ENCODE measurements at places on chromosomes 2 and 18. TPM values are rescaled to one million over a fixed set of nuclear protein-coding genes. Genes with fewer than 3 reads are reported as not detected.

GRCh38 chr2:62939735-62940491, 110.7 kb upstream of the OTX1 start:
- H3K27ac ChIP-seq = no peak overlapping the region
- no peaks in the 10 kb centered on the region for H3K4me1 ChIP-seq
- H3K4me3 ChIP-seq = no peak overlapping the region
- H3K36me3 ChIP-seq = no peaks in the 10 kb centered on the region
- no peaks in the 10 kb centered on the region for H3K27me3 ChIP-seq

The LYG1 gene
- 0.31 TPM for total RNA-seq

DNA sequence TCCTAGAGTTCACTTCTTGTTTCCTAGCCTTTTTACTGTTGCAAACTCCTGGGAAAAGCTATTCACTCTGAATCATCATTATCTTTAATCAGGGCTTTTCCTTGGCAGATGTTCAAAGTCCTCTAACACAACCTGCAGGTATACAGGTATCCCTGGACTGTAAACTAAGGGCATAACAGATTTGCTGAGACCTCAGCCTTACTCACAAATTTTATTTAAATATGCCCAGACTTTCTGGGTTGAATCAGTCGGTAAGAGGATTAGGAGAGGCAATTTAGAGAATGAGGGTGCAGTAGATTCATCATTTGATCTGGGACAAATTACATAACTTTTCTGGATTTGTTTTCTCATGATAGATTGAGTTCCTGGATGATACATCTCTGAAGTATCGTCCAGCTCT, 217.8 kb upstream of the STON1 start:
- H3K27me3 ChIP-seq = no peaks in the 10 kb centered on the region
- no peak overlapping the region for H3K4me3 ChIP-seq
- DNase-seq = no peak
- peaks cover 17% of the 10 kb centered on the region for H3K36me3 ChIP-seq
- no peak overlapping the region for H3K27ac ChIP-seq

DNA sequence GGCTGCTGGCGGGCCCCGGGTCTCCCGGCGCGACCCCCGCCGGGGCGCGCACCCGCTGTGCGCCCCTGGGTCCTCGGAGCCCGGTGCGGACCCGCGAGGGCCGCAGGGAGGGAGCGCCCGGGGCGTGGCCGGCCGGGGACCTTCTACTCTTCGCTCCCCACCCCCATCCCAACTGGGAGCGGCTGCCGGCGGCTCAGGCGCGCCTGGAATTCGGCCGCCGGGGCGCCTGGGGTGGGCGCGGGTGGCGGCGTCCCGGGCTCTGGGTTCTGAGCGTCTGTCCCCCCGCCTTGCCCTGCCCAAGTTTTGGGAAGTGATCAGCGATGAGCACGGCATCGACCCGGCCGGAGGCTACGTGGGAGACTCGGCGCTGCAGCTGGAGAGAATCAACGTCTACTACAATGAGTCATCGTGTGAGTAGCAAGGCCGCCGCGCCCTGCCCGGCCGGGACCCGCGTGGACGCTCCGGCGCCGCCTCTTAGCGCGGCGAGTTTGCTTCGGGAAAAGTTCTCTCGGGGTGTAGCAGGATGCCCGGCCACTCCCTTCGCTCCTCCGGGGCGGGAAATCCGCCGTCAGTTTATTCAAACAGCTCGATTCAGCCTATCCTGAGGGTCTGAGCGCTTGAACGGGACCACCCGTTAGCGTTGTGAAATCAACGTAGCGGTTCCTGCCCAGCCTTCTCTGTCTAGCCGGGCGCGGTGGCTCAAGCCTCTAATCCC, 502 bp downstream of the TUBB6 start:
- peaks cover 4% of the 10 kb centered on the region for H3K4me1 ChIP-seq
- peak; percentile 66 for DNase-seq
- H3K4me3 ChIP-seq = peak overlapping the region; percentile 85

- DNase-seq = no peak
- no peaks in the 10 kb centered on the region for H3K27me3 ChIP-seq
- no peaks in the 10 kb centered on the region for H3K36me3 ChIP-seq
- H3K27ac ChIP-seq = no peak within 1 kb of the TSS
- H3K4me1 ChIP-seq = no peaks in the 10 kb centered on the region
- no peak within 1 kb of the TSS for H3K4me3 ChIP-seq
Measured at GRCh38 chr2:21123473-21124393, at the start of gene TDRD15. Gene TDRD15 (plus strand): TSS chr2:21123968. CDS start chr2:21137468, 13,500 bp downstream.

DNA sequence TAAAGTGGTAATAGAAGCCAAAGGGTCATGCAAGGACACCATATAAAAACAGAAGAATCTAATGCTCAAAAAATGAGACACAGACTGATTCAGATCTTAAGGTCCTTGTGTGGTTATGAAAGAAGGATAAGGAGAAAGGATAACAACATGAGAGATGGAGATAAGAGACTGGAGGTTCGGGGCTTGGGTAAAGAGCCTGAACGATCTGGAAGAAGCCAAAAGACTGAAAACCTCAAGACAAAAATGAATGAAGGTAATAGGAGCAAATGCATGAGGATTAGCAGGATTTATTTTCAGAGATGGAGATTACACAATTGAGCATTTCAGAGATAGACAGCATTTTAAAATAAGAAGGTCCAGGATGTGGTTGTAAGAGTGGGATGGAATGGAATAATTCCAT, 26.1 kb downstream of the STK17B start:
- DNase-seq = no peak
- no peaks in the 10 kb centered on the region for H3K4me1 ChIP-seq
- peaks cover 18% of the 10 kb centered on the region for H3K36me3 ChIP-seq

DNA sequence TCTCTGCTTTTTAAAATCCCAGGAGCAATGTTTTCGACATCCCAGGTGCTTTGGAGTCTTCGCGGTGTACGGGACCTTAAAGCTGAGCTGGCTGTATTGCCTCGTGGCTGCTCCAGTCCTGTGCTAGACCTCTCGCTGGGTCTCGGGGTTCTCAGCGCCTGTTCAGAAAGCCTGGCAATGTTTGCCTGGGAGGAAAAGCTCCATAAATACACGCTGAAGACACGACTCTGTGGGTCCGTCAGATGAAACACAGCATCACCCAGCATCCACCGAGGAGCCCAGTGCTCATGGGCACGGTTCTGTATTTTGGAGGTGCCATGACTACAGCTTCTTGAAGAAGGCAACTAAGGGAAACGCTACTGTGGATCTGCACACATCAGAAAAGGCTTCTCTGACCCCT, 21.6 kb downstream of the MBP start:
- no peak overlapping the region for H3K27ac ChIP-seq
- peaks cover 4% of the 10 kb centered on the region for H3K36me3 ChIP-seq
- no peaks in the 10 kb centered on the region for H3K27me3 ChIP-seq
- DNase-seq = no peak

The RSAD2 gene
- total RNA-seq = not detected

- H3K4me3 ChIP-seq = no peak overlapping the region
- H3K27ac ChIP-seq = no peak overlapping the region
- H3K4me1 ChIP-seq = no peaks in the 10 kb centered on the region
- no peaks in the 10 kb centered on the region for H3K36me3 ChIP-seq
Measured at GRCh38 chr2:86352137-86352726, 14.8 kb upstream of the REEP1 start.

- H3K4me1 ChIP-seq = no peaks in the 10 kb centered on the region
- no peaks in the 10 kb centered on the region for H3K27me3 ChIP-seq
- DNase-seq = no peak
- peaks cover 26% of the 10 kb centered on the region for H3K36me3 ChIP-seq
- no peak overlapping the region for H3K27ac ChIP-seq
Measured at GRCh38 chr2:42636934-42637333, 68.5 kb downstream of the MTA3 start.

The C1QL2 gene
- total RNA-seq = 0.81 TPM

GRCh38 chr2:30763151-30763660, 44.0 kb downstream of the CAPN13 start:
- DNase-seq = no peak
- H3K36me3 ChIP-seq = no peaks in the 10 kb centered on the region
- H3K27ac ChIP-seq = no peak overlapping the region

All from H9 (cell line).